ENCODE measurements at places on chromosomes 6 and 20. TPM values are rescaled to one million over a fixed set of nuclear protein-coding genes. Genes with fewer than 3 reads are reported as not detected.

DNA sequence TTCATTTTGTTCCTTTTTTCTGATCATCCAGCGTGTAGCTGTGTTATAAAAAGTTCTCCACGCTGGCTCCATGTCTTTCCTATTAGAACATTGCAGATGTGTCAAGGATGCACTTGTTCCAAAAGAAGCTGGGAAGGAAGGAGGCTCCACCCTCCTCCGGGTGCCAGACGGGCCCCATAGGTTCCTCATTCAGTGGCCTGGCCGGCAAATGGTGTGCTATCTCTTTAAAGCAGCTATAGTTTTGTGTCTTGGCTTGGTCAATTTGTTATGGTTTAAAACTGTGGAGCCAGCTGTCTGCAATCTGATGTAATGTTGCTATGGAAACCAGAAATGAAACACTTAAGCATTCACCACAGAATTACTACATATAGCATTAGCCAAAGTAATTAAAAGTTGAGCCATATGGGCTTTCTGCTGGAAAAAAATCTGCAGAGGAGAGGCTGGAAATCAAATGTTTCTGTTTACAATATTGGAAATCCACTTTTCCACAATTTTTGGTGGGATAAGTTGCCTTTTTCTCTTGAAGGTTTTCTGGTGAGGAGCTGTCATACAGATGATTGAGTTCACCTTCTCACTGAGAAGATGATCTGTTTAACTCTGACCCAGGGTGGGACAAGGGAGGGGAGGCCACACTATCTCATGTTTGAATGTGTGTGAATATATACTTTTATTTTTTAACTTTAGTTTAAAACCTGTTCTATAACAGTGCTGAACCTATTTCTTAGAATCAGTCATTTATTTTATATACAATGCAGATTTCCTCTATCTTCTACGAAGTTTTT is 167.4 kb downstream of the SASH1 start:
- no peak for DNase-seq

GRCh38 chr6:159953091-159953601 is 15.7 kb upstream of the IGF2R start:
- DNase-seq, result no peak

DNA sequence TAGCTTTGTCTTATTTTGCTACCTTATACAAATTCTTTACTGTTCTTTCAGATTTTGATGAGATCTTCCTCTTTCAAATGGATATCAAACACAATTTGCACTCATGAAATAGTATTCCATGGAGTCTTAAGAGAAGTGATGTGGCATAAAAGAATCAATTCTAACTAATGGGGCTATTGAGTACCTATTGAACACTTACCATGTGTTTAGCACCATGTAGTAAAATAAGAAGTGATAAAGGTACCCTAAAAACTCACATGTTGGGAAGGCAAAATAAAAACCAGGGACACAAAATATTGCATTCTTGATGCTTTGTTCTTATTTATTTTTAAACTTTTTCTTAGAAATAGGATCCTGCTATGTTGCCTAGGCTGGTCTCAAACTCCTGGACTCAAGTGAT is 56.2 kb downstream of the KIF13A start:
- no peak for DNase-seq

The BMP6 gene
- polyA plus RNA-seq, result 0.82 TPM

The CD83 gene
- polyA plus RNA-seq, result 21.6 TPM
